ENCODE measurements at places on chromosomes 11 and 22.

GRCh38 chr11:75468534-75469340 lies 35.7 kb upstream of the KLHL35 start:
- peak; percentile 73 for DNase-seq

DNA sequence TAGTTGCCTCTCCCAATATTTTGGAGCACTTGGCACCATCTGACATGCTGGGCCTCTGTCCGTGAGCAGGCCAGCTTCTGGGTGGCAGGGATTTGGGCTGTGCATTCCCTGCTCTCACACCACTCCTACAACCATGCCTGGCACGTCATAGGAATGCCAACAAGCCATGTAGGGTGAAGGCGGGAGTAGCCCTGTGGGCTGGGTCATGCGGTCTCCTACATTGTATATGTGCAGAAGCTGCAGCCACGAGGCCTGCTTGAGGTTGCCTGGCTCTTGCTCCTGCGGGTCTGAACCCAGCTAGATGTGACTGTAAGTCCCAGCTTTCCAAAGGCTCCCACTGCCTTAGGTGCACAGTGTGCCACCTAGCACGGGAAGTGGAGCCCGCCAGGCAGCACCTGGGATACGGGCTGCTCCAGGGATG lies 14.5 kb downstream of the MYEOV start:
- no peak for DNase-seq

GRCh38 chr11:17635551-17635938 lies 83.8 kb upstream of the MYOD1 start:
- DNase-seq: no peak

DNA sequence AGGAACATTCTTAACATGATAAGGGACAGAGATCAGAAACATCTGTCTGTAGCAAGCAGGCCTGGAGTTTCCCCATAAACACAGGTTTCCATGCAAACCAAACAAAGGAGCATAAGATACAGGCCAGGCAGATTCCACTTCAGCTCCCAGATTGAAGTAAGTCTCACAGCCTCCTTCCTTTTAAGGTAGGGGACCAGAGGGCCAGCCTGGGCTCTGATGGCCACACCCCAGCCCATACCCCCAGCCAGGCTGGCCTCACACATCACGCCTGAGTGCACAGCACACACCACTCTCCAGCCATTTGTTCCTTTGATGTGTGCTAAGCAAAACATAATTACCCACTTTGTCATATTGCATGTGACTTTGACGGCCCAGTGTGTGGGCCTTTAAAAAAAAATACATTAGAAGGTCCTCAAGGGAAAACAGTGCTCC lies 518.7 kb downstream of the NTM start:
- peak; percentile 87 for DNase-seq

- DNase-seq: peak; percentile 74
Observed at GRCh38 chr11:61949169-61950034, 749 bp upstream of the BEST1 start.

GRCh38 chr22:27474112-27474571 lies 327.4 kb downstream of the MN1 start:
- peak; percentile 74 for DNase-seq

GRCh38 chr11:110337570-110338193 lies 41.3 kb upstream of the RDX start:
- peak; percentile 19 for DNase-seq

DNA sequence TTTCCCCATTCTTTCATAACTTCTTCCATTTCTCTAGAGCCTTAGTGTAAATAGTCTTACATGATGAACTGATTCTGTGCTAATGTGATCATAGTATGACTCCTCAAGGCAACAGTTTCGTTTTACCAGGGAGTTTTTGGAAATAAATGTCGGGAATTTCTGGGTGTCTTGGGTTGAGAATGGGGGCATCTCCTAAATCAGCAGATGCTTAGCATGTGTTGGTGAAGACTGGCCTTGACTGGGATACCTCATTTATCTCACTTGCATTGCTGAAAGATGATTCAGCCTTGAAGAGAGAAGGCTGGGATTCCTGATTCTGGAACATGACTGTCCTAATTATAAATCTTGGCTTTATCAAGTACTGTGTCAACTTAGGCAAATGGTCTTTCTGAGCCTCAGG lies 115.7 kb upstream of the C11orf87 start:
- DNase-seq: peak; percentile 75

DNA sequence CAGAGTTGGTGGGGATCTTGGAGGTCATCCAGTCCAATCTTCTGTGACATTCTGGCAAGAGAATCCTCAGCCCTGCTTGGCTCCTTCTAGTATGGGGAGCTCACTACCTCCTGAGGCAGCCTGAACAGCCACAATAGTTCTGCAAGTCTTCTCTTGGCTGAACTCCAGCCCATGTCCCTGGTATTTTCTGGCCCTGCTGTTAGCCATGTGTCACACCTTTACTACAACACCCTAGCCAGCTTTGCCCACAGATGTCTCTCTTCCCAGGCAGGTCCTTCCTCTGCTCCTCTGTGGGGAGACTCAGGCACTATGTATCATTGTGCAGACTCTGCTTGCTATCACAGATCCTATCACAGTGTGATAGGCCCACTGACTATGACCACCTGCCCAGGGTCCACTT lies 297.7 kb downstream of the CTTN start:
- no peak for DNase-seq

DNA sequence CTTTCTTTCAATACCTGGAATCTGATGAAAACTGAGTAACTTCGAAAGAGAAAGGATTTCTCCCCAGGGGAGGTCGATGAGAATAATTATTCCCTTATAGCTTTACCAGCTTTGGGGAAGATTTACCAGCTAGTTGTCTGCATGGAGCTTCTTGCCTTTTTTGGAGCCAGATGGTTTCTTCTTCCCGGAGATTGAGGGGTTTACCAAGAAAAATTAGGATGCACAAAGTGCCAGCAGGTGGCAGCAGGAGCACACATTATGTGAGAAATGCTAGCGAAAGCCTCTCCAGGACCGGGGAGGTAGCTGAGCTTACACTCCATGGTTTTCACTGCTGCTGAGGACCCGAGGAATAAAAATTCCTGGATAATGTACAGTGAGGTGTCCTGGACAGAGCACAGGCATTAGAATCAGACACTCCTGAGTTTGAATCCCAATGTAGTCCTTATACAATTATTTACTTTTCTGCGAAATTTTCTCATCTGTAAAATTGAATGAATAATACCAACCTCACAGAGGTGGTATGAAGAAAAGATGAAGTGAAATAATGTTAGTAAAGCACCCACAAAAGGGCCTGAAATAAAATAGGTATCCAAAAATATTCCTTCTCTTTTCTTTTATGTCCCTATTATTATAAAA lies 46.0 kb upstream of the PARVA start:
- peak; percentile 56 for DNase-seq
